ENCODE measurements at places on chromosomes 7 and 10.

GRCh38 chr10:16384021-16384420 lies 52.8 kb upstream of the PTER start:
- DNase-seq = no peak

- DNase-seq = peak; percentile 60
These were observed 752 bp downstream of the THSD7A start for GRCh38 chr7:11831156-11831735.

DNA sequence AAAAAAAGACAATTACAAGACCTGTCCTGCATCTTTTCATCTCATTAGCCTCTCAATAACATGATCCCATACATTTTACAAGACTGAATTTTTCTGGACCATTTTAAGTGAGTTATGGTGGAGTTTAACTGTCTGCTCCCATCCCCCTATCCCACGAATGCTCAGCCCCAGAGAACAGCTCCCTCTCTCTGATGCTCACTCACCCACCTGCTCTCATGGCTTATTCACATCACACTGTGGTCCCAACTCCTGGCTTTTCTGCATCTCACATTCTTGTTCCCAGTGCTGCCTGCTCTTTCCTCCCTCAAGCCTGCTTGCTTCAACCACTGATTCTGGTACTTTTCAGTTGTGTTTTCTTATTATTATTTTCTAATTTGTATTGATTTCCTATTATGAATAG lies 20.4 kb upstream of the CCSER2 start:
- no peak for DNase-seq

DNA sequence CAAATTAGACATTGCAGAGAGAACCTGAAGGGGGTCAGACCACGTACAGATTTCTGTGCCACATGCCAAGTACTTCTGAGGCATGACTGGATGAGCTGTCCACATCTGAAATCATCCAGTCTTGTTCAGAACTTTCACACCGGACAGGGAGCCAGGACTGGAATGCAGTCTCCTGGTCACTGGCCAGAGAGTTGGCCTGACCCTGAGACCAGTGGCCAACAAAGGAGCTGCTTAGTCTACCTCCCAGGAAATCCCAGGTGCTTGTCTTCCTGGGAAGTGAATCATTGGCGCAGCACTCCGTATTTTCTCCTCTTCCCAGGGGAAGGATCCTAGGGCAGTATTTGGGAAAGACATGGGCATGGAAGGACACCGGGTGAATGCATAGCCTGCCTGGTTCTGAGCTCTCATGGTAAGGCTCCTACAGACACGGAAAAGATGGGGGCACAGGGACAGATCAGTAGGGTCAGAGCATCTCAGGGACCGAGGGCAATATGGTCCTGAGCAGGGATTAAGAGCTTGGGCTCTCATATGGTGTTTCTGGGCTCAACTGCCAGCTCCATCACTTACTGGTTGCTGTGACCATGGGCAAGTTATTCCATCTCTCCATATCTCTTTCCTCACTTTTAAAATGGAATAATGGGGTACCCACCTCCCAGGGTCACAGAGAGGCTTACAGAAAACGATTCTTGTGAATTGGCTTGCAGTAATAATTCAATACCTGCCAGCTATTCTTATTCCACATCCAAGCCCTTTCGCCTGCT lies 1.3 kb upstream of the SCD start:
- DNase-seq = no peak

DNA sequence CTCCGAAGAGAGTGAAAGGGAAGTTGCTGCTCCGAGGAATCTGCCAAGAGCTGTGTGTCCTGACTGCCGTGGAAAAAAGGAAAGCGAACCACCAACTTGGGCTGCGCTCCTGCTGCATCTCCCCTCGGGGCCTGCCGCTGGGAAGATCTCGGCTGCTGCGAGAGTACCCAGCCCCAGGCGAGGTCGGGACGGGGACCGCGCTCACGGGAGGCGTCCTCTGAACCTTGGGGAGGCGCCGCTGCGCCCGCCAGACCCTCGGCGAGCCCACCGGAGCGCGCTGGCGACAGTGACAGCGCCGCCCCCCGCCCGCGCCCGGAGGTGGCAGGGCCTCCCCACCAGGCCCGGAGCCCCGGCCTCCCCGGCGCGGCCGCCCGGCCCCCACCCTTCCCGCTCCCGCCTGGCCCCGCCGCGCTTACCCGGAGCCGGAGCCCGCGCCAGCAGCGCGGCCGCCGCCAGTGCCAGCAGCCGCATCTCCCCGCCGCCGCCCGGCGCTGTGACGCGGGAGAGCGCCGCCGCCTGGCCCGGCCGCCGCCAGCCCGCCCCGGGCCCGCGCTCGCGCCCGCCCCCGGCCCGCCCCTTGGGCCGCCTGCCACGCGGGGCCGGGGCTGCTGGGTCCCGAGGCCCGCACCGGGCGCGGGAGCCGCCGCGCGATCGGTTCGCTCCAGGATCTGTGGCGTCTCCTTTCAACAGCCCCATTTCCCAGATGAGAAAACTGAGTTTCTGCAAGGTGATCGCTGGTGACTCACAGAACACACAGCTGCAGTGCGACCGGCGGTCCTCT lies at the start of gene VSTM4:
Gene VSTM4 (minus strand): TSS at position 508 of the 781 bp plus-strand sequence. CDS start 37 bp downstream, at position 471.
- DNase-seq = peak; percentile 78

- DNase-seq = no peak
These were observed 15.4 kb downstream of the PTEN start for GRCh38 chr10:87878664-87879459.

GRCh38 chr10:119270762-119271366 lies 63.5 kb downstream of the GRK5 start:
- no peak for DNase-seq

DNA sequence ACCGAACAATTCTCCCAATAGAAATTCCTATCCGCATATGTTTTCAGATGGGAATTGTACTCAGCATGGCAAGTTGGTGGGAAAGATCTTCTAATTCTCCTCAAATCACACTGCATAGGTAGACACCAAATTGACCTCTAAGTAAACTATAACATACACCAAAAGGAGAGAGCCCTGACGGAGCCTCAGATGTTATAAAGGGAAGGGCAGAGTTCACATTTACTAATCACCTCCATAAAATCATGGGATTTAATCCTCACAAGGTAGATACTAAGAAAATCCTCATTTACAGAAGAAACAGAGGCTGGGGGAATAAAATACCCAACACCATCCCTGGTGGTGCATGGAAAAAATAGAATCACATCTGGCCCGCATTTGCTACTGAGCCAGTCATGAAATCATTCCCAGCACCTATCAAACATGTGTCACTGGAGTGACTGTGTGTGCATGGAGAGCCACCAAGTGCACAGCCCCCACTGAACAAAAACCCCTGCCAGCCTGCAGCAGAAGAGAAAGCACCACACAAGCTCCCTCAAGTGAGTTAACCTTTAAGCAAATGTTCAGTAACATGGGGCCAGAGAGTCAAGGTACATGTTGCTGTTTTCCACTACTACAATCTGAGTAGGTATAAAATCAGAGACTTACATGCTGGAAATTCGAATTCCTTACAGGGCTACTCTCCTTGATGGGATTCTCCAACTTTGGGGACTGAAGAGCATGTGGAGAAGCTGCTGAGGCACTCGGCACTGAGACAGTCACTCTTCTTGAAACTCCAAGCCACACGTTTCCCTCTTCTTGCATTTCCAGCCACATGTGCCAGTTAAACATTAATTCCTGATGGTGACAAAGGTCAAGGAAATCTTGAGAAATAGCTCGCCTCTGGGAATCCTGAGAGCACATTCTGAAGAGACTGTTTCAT lies at the start of gene DDC:
Gene DDC (minus strand): TSS at position 766 of the 919 bp plus-strand sequence. CDS start 21,320 bp downstream, outside the sequence.
- DNase-seq = peak; percentile 36

DNA sequence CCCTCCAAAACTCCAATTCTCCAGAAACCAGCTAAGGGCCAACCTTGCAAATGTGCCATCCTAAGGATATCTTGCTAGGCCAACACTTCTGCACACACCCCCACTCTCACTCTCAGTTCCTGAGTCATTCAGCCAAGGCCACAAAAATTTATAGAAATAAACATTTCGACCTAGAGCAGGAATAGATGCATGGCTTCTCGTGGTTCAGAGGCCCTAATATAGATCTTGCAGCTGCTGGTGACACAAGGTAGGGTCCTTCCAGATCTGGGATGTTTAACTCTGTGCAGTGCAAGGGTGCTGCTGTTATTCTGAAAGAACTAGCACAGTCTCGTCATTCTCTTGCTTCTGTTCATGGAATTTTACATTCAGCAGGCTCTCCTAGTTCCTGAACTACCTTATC lies 369.3 kb downstream of the CALN1 start:
- no peak for DNase-seq

DNA sequence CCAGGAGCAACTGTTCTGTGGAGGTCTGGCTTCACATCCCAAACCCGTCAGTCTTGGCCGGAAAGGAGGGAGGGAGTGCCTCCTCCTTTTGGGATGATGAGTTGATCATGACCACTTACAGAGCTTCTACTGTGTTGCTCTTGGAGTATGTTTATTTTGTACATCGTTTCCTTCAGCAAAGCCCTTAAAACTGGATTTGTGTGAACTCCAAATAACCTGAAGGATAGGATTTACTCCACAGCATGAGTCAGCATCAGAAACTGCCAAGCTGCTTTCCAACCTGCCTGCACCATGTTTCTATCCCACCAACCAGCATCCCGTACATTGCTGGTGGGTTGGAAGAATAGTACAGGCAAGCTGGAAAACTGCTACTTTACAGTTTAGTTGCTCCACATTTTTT lies 3.5 kb downstream of the CCDC201 start:
- DNase-seq = no peak

DNA sequence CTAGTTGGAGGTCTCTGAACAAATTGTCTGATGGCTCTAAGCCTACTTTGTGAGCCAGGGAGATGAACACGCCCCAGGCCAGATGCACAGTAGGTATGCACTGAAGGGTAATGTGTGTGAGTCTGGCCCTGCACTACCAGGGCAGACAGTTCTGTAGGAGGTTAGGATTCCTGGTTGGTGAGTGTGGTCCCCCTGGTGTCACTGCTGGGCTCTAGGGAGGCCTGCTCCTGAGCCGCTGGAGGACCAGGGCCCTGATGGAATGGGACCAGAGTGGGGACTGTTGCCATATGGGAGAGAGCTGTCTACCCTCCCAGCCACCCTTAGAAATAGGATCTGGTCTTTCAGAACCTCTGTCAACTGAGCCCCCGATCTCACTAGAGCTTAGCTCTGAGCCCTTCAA lies 42.0 kb downstream of the CDH23 start:
- no peak for DNase-seq

DNA sequence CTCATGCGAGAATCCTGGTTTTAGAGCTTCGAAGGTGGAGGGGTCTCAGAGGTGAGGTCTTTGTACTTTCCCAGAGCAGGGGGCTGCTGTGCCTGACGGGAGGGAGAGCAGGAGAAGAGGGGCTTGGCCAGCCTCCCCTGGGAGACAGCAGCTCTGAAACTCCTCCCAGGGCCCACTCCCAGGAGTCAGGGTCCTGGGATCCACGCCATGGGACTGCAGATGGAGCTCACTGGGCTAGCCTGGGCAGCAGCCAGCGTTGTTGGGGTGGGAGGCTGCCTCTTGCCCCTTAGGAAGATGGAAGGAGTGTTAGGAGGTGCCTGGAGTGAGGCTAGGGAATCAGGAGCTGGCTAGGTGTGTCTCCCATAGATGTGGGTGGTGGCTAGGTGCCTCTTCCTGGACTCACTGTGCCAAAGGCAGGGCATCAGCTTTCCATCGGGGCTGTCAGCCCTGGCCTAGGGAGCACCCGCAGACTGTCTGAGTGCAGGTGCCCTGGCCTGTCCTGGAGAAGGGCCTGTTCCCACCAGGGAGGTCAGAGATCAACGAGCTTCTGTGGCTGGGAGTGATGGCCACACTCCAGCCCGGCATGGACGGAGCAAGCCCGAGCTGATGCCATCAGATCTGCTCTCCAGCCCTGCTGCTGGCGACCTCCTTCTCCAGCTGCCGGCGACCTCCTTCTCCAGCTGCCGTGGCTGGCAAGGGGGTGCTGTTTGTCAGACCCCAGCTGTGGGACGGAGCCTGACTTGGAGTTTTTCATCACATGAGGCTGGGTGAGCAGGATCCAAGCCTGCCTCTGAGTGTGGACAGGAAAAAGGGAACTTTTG lies 111.3 kb downstream of the PTPN20 start:
- DNase-seq = no peak
